Heart left ventricle (tissue), 16 donors: ENCODE measurements at places on chromosomes 7 and 10. TPM values are rescaled to one million over a fixed set of nuclear protein-coding genes. Genes with fewer than 3 reads are reported as not detected.

The NEUROG3 gene
- total RNA-seq: not detected

The GPR146 gene
- 21.9 TPM for total RNA-seq

The MEST gene
- 6.0 TPM for total RNA-seq

The C10orf62 gene
- total RNA-seq: 0.85 TPM

The KRIT1 gene
- 44.0 TPM for total RNA-seq

GRCh38 chr7:120735791-120736190 is 122.2 kb downstream of the TSPAN12 start:
- DNase-seq: no peak
- H3K27ac ChIP-seq: no peak overlapping the region
- H3K4me3 ChIP-seq: no peak overlapping the region
- H3K4me1 ChIP-seq: no peaks in the 10 kb centered on the region
- no peaks in the 10 kb centered on the region for H3K36me3 ChIP-seq

GRCh38 chr7:84847038-84847437 is 339.8 kb downstream of the SEMA3D start:
- no peak overlapping the region for H3K27ac ChIP-seq
- H3K36me3 ChIP-seq: no peaks in the 10 kb centered on the region
- no peak for DNase-seq

- H3K4me3 ChIP-seq: no peak overlapping the region
- H3K27me3 ChIP-seq: no peaks in the 10 kb centered on the region
- H3K27ac ChIP-seq: no peak overlapping the region
These were observed 13.4 kb downstream of the LRRC17 start for GRCh38 chr7:102925976-102926782.

GRCh38 chr10:22736134-22736533 is 21.8 kb upstream of the PIP4K2A start:
- no peak overlapping the region for H3K4me3 ChIP-seq
- no peaks in the 10 kb centered on the region for H3K36me3 ChIP-seq
- H3K4me1 ChIP-seq: no peaks in the 10 kb centered on the region
- no peak for DNase-seq
- H3K27ac ChIP-seq: no peak overlapping the region
